ENCODE measurements at places on chromosomes 7 and 10.

DNA sequence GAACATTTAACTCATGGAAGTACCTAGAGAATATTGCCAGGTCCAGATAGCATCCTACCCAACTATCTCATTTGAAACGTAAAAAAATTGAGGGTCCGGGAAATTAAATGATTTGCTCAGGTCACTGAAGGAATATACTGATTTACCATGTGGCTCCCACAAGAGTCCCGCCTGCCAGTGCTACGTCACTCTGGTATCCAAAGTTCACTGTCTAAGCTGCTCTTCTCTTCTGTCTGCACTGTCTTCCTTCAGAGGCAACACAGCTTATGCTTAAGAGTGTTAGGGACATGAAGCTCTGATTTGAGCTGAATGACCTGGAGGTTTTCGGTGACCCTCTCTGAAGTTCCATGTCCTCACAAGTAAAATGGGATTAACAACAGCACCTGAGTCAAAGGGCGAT, 114.6 kb downstream of the PDE1C start:
- DNase-seq: no peak

DNA sequence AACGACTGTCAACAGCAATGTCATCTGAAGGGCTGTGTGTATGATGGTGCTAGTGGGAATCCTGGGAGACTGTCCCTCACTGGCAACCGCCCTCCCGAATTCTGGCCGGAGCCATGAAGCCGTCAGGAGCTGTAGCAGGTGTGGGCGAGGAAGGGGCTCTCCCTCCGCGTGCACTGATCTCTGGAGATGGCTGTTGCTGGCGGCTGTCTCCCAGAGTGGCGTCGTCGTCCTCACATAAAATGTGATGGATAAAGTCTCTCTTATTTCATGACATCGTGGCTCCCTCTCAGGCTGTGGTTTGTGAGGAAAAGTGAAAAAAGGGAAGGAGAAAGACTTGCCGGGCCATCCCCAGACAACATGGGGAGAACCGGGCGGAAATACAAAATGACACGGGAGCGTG, 216.5 kb downstream of the DNAJB6 start:
- no peak for DNase-seq

- DNase-seq: no peak
These were observed 26.7 kb upstream of the CRHR2 start for GRCh38 chr7:30708983-30709382.

- DNase-seq: no peak
These were observed 892.0 kb upstream of the AUTS2 start for GRCh38 chr7:68706291-68706690.

GRCh38 chr10:97300980-97301379, 8.5 kb upstream of the ARHGAP19 start:
- no peak for DNase-seq

GRCh38 chr10:36181426-36182178, 539.5 kb upstream of the FZD8 start:
- no peak for DNase-seq

DNA sequence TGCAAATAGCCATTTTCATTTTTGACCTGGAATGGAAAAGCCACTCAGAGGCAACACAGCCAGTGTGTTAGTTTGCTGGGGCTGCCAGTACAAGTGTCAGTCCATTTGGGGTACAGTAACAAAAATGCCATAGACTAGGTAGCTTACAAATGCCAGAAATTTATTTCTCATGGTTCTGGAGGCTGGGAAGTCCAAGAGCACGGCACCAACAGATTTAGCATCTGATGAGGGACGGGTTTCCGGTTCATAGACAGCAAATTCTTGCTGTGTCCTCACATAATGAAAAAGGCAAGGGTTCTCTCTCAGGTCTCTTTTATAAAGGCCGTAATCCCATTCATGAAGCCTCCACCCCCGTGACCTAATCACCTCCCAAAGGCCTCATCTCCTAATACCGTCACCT, 418.2 kb downstream of the TYW1 start:
- DNase-seq: no peak

DNA sequence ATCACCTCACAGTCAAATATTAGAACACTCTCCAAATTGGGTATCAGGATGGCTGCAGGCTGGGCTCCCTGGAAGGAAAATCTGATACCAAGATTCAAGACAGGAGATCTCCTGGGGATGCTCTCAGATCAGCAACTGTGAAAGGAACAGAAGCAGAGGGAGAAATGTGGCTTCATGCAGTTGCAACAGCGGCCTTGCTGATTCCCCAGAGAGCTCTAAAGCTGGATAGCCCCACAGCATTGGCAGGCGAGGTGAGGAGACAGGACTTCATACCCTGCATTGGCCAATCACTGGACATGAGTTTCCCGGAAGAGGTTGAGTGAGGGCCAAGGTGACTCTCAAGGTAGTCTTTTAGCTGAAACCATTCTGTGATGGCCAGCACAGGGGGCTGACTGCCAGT, 190.6 kb downstream of the PTPN20 start:
- DNase-seq: no peak

- DNase-seq: no peak
These were observed 168.4 kb upstream of the KMT2E start for GRCh38 chr7:104845557-104845956.

GRCh38 chr10:101695404-101695890, 477 bp upstream of the FBXW4 start:
- DNase-seq: no peak

DNA sequence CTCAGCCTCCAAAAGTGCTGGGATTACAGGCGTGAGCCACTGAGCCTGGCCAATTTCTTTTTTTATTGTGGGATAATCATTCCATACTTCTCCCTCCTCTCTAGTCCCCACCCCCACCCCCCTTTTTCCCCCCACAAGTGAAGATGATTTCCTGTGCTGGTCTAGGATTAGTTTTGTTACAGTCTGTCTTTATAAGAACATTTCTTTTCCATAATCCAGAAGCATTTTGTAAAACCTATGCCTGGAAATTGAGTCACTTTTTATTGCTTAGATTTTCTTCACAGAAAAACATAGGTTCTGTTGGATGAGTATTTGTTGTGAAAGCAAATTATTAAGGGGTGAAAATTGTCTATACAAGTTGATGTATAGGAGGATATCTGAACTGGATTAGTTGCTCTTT, 98.9 kb downstream of the KAT6B start:
- no peak for DNase-seq

DNA sequence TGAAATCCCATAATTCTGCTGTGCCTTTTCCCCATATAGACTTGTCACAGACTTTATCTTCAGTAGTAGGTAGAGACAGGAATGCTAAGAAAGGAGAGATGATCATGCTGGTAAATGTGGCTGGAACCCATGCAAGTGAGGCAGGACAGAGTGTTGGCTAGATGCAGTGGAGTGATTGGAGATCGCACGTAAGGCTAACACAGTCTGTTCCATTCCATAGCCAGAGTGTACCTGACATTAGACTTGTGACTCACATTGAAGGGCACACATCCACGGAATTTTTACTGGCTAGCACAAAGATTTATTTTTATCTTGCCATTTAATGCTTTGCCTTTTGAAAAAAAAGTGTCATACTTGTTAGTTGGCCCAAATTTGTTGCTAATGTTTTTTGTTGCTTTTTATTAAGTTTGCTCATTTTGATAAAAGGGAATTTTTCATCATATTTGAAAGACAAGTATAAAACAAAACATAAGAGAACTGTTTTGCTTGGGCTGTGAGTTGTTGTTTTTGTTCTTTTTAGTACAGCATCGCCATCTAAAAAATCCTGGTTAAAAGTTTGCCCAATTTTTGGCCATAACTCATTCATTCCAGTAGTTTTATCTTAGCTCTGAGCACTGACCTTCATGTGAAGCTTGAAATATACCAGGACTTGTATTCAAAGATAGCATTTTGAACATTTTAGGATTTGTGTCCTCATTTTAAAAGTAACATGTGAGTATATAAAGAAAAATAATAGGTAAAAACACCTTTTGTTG, 81.0 kb downstream of the CPED1 start:
- no peak for DNase-seq

DNA sequence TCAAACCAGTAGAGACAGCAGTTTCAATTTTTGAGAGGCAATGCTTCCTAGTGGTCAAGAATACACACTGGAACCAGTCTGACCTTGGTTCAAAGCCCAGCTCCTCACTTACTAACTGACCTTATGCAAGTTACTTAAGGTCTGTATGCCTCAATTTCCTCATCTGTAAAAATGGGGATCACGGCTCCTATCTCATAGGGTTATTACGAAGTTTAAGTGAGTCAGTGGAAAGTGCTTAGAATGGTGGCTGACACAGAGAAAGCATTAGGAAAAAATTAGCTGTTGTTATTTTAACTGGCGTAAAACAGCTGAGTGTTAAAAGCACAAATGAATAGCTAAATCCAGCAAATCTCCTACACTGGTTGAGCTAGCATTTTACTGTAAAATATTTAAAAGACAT, 162.4 kb upstream of the LAMB4 start:
- DNase-seq: no peak

DNA sequence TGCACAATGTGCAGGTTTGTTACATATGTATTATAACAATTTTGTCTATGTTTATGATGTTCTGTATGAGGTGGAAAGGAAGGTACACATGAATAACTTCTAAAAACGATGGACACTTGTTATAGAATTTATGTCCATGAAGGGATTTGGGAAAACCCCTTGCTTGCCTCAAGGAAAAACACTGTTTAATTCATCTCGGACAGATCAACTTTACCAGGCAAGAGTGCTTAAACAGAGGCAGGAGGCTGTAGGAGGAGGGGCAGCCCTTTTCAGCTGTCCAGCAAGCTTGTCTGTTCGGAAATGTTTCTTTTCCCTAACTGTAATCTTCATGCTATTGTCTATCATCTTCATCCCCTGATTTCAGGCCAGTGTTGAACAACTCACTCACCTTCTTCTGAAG, 200.9 kb downstream of the CDC14C start:
- no peak for DNase-seq

DNA sequence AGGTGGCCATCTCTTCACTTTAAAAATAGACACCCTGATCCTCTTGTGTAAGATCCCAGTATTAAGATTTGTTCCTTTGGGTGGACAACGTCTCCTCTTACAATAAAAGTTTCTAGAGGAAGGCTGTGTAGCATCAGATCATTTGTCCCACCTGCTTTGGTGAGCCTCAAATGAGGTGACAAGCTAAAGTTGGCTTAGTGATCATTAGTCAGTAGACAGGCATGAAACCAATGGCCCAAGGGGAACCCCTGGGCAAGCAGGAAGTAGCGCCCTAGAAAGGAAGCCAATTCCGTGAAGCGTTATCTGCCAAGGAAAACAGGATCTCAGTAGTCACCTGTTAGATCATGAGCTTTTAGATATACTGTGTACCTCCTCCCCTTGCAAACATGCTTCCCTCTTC, 66.8 kb downstream of the PCGF5 start:
- DNase-seq: no peak

- DNase-seq: no peak
These were observed 816.1 kb upstream of the C7orf33 start for GRCh38 chr7:147774461-147774860.

DNA sequence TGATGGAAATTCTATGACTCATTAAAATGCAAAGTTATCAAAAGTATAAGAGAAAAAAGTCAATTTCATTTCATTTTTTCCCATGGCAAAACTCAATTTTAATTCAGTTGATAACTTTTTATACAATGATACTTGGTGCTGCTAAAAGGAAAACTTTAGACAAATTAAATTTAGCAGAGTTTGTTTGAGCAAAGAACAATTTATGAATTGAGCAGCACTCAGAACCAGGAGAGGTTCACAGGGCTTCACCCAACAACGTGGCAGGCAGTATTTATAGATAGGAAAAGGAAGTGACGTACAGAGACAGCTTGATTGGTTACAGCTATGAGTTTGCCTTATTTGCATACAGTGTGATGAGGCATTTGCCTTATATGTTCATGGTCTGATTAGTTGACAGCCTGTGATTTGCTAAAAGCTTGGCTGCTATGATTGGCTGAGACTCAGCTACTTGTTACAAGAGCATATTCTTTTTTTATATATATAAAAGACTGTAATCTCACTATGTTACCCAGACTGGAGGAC, 157.2 kb upstream of the CELF2 start:
- no peak for DNase-seq

DNA sequence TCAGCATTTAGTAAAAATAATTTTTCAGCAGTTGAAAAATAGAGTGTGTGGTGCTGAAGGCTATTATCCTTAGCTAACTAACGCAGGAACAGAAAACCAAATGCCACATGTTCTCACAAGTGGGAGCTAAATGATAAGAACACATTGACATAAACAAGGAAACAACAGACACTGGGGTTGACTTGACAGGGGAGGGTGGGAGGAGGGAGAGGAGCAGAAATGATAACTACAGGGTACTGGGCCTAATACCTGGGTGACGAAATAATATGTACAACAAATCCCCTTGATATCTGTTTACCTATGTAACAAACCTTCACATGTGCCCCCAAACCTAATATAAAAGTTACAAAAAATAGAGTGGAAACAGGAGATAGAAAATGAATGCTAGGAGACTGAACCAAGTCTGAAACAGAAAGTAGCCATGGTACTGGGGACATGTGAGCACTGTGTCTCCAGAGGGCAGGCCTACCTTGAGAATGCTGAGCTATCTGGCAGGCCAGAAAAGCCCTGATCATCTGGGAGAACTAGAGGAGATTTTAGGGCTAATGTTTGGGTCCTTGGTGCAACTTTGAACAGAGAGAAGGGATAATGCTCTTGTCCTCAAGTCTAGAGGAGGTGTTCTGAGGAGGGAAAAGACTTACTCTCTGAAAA, 4.7 kb upstream of the EFCAB10 start:
- no peak for DNase-seq

DNA sequence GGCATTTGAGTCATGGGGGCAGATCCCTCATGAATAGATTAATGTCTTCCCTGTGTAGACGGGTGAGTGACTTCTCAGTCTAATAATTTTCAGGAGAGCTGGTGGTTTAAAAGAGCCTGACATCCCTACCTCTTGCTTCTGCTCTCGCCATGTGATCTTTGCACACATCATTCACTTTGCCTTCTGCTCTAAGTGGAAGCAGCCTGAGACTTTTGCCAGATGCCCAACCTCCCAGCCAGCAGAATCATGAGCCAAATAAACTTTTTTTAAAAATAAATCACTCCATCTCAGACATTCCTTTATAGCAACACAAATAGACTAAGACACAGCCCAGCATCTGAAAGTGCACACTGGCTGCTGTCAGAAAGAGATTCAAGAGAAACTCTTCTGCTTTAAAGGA, 155.2 kb downstream of the ZNF365 start:
- DNase-seq: no peak

GRCh38 chr7:102942868-102943267, 30.1 kb downstream of the LRRC17 start:
- DNase-seq: no peak

DNA sequence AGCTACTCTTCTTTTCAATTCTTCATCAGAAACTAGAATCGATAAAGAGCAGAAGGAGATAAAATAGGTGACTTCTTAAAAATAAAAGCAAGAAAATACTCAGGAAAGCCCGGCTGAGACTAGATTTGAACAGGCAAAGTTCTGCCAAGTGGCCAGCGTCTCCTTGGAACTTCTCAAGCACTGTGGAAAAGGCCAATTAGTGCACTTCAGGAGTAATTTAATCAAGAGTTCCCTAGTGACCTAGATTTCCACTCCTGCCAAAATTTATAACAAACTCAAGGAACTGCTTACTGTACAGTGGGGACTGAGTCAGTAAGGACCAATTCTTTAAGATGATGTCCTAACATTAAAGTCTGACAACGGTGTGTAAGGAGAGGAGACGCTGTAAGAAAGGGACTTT, 57.3 kb downstream of the CHCHD3 start:
- no peak for DNase-seq

GRCh38 chr10:74055383-74056049, 57.6 kb downstream of the VCL start:
- no peak for DNase-seq

Measured in stimulated activated CD8-positive, alpha-beta memory T cell treated with anti-CD3 and anti-CD28 coated beads, Interleukin-15, amount 100 ng/mL, for 4 hours (primary cell).